Stimulated activated effector memory CD8-positive, alpha-beta T cell treated with anti-CD3 and anti-CD28 coated beads, Interleukin-12 subunit alpha, Interleukin-12 subunit beta, amount 100 ng/mL, for 72 hours (primary cell): ENCODE measurements at places on chromosomes 6 and 20.

DNA sequence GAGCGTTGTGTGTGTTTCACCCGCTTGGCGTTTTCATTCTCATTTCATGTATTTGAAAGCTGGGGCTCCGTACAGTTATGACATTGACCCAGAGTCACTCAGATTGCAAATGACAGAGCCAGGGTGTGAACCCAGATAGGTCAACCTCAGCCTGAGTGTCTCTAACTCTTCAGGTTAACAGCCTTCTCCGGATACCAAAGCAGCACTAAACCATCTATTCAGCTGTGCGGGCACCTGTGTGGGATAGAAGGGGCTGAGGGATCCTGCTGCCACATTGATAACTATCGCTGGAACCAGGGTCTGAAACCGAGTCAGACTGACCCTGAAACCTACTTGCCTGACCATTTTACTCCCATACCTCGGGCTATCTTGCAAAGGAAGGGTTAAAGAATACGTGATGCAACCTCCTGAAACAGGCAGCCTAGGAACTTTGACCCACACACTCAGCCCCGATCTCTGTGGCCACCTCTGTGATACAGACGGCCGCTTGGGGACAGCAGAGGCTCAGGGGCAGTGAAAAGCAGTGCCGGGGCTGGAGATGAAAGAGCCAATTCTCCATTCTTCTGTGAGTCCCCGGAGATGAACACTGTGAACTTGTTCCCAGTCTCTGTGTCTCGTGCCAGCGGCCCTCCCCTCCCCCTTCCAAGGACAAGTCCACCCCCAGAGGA is 233.5 kb upstream of the QKI start:
- DNase-seq, result no peak

- DNase-seq, result no peak
Observed at GRCh38 chr6:35626401-35626800, 62.3 kb downstream of the FKBP5 start.

DNA sequence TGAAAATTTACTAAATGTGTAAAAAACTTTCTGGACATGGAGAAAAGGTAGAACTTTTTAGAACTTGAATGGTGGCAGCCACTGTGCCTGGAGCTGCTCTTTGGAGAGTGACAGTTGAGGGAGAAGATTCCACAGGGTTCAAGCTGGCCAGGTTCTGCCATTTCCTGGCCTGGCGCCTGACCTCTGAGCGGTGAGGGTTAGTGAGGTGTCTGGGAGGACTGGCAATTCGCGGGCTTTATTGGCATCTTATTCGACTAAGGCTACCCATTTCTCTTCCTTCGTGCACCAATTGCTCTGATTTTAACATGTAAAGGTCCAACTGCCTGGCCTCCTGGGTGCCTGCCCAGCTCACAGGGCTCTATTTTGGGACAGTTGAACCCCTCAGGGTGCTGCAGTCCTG is 2.4 kb downstream of the SNAI1 start:
- DNase-seq, result no peak

DNA sequence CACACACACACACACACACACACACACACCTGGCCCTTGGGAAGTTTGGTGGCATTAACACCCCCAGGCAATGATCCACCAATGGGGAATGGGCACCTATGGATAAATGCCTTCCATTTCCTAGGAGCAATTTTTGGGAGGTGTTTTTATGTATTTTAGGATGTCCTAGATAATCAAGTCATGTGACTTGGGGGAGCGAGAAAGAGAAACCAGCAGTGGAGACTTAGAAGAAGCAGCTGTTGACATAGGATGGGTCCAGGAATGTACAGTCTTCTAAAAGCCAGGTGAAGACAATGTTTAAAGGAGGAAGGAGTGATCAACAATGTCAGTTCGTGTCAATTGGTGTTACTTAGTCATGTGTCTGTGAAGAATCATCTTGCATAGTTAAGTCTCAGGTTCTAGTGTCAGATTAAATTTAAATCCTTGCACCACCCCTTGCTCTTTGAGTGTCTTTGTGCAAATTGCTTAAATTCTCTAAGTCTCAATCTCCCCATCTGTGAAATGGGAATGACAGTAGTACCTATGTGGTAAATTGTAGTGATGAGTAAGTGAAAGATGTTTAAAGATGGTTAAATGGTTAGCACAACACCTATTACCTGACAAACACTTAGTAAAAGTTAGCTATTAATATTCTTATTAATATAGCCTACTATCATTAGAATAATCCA is 4.4 kb upstream of the SLC35B3 start:
- DNase-seq, result no peak

- DNase-seq, result no peak
Observed at GRCh38 chr6:132348231-132348630, 53.0 kb downstream of the MOXD1 start.

DNA sequence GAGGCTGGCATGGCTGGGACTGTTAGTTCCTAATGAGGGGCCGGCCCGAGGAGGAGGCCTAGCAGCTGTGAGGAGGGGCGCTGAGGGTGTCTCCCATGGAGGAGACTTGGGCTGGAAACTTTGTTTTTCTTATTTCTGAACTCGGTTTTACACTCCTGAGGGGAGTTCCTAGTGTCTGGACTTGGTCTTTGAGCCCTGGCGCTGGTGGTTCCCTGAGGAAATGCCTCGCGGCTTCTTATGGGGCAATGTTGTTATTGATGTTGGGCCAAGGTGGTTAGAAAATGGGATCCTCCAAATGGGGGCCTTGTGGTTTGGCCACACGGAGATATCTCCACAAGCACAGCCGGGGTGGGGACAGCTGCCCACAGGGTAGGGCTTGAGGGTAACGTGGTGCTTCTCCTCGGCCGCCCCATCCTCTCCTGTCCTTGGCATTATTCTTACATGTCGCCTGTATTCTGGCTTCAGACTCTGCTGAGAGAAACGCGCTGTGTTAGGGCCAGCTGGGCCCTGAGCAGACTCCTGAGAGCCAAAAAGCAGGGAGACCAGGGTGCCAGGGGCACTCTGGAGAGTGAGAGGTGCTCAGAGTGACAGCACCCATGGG is 136.9 kb downstream of the FOXO3 start:
- DNase-seq, result no peak

GRCh38 chr20:39381595-39381994 is 419.5 kb downstream of the DHX35 start:
- DNase-seq, result no peak

- no peak for DNase-seq
Observed at GRCh38 chr6:96675597-96675996, 112.7 kb downstream of the FHL5 start.

DNA sequence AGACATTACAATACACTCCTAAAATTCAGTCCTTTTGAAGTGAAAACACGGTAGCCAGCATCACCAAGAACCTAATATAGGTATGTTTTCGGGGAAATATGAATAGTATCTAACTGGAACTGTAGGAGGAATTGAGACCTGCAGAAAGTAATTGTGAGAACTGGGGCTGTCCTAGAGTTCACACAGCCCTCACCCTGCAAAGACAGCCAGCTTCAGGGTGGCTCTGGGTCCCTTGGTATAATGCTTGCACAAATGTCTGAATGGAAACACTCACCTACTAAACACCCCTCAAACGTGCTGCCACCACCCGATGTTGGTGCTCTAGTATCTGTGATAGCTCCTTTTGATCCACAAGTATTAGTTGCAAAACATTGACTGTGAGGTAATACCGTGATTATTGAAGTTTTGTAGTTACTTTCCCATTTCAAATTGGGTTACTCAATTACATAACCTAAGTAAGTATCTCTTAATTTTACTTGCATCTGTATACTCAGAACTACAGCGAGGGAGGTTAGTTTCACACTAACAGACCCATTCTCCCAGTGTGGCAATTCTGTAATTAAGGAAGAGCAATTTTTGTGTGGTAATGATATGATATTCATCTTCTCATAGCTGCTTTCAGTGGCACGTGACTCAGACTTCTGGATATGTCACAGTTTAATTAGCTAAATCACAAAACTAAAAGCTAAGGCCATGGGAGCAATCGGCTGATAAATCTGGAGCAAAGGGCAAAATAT is 129.5 kb downstream of the INSM1 start:
- DNase-seq, result no peak

- no peak for DNase-seq
Observed at GRCh38 chr20:1587781-1588532, 30.5 kb upstream of the SIRPD start.
